ENCODE measurements at places on chromosomes 12 and 14.

DNA sequence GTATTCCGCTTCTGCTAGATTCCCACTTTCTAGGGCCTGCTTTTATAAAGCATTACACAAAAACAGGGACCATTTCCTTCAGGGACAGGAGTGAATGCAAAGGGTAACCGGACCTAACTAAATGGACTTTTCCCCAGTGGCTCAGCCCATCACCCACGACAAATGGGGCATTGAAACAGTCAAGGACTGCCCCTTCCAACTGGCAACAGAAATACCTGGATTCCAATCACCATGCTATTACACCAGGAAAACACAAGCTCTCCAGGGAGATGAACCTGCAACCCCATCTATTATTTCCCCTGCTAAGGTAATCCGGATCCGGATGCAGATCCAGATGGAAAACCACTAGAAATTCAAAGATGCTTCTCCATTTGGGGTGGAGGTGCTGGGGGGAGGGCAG lies 1.0 kb downstream of the MPHOSPH9 start:
- no peak for DNase-seq

- DNase-seq: no peak
Measured at GRCh38 chr12:7832059-7832696, 40.5 kb downstream of the SLC2A14 start.

- DNase-seq: no peak
Measured at GRCh38 chr12:50132505-50133135, 20.6 kb downstream of the COX14 start.

DNA sequence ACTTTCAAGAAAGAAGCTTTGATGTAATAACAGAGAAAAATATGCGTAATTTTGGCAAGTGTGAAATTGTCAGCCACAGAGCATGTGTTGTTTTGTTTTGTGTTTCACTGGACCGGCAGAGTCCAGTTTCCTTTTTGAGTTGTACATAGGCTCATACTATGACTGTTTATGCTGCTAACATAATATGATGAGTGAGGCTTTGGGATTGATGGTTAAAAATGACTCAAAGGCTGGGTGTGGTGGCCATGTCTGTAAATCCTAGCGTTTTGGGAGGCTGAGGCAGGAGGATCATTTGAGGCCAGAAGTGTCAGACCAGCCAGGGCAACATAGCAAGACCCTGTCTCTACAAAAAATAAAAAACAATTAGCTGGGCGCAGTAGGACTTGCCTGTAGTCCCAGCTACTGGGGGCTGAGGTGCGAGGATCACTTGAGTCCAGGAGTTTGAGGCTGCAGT lies 487.9 kb downstream of the PCNX1 start:
- DNase-seq: no peak

GRCh38 chr12:108630481-108631207 lies 3.0 kb downstream of the SELPLG start:
- DNase-seq: no peak
